ENCODE measurements at places on chromosomes 1 and 21.

DNA sequence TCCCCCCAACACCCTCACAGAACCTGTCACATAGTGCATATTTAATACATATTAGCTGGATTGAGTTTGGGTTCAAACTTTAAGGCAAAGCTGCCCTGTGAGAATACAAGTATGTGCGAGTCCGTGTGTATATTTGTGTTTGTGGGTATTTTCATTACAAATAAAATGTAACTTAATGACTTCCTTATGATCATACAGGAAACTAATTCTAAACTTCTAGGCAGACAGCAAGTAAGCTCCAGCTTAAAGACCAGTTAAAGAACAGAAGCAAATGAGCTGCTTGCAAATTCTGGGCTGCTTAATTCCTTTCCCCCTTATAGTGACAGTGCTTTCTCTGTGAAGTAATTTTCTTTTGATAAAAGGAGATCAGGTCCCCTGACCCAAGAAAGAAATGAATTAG is 437.6 kb downstream of the TTLL7 start:
- no peak for DNase-seq

- DNase-seq, result no peak
These were observed 131.5 kb upstream of the EDN2 start for GRCh38 chr1:41615981-41616380.

GRCh38 chr1:20739225-20739624 is 6.7 kb upstream of the SH2D5 start:
- DNase-seq, result no peak

- no peak for DNase-seq
These were observed 35.1 kb downstream of the MPZL1 start for GRCh38 chr1:167756730-167757405.

GRCh38 chr1:69038379-69038778 is 529.3 kb upstream of the LRRC7 start:
- no peak for DNase-seq

- no peak for DNase-seq
These were observed 7.4 kb upstream of the DEGS1 start for GRCh38 chr1:224175617-224176016.

DNA sequence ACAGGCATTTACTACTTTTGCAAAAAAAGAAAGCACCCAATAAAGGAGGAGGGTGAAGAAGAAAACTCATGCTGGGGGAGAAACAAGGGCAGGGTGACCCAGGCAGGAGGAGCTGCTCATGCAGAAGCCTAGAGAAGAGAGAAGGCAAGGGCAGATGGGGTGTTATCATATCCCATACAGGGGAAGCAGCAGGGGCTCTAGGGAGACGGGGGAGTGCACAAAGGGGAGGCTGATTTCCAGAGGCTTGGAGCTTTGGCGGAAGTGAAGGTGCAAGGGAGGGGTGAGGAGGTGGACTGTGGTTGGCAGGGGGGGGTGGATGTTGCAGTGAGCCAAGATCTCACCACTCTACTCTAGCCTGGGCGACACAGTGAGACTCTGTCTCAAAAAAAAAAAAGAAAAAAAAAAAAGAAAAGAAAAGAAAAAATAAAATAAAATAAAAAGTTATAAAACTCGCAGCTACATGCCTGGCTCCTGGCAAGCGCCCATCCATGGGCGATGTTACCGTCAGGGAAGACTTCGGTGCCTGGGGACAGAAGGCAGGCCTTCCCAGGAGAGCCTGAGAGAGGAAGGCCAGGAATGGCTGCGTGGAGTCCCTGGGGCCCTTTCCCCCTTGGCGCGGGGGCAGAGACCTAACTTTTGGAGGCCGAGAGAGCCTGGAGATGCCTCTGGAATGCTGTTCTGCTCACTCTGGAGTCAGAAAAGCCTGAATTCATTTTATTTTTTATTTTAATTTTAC is 3.3 kb upstream of the FCN3 start:
- DNase-seq, result no peak

DNA sequence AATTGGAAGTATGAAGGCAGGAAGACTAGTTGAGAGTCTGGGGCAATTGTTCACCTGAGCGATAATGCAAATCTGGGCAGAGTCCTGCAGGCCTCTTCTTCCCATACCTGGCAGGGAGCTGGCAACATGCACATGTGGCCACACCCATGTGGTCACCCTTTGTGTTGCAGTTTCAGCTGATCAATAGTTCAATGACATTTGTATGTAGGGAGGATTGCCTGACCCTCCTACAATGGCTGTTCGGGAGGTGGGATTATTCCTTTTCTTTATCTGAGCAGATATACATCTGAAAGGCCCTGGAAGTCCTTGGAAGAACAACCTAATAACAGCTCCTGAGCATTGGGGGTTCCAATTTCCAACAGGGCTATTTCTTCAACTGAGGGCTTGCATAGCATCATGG is 15.2 kb upstream of the TRIM45 start:
- no peak for DNase-seq

- peak; percentile 34 for DNase-seq
These were observed 62.8 kb downstream of the PIK3CD start for GRCh38 chr1:9714257-9714718.

DNA sequence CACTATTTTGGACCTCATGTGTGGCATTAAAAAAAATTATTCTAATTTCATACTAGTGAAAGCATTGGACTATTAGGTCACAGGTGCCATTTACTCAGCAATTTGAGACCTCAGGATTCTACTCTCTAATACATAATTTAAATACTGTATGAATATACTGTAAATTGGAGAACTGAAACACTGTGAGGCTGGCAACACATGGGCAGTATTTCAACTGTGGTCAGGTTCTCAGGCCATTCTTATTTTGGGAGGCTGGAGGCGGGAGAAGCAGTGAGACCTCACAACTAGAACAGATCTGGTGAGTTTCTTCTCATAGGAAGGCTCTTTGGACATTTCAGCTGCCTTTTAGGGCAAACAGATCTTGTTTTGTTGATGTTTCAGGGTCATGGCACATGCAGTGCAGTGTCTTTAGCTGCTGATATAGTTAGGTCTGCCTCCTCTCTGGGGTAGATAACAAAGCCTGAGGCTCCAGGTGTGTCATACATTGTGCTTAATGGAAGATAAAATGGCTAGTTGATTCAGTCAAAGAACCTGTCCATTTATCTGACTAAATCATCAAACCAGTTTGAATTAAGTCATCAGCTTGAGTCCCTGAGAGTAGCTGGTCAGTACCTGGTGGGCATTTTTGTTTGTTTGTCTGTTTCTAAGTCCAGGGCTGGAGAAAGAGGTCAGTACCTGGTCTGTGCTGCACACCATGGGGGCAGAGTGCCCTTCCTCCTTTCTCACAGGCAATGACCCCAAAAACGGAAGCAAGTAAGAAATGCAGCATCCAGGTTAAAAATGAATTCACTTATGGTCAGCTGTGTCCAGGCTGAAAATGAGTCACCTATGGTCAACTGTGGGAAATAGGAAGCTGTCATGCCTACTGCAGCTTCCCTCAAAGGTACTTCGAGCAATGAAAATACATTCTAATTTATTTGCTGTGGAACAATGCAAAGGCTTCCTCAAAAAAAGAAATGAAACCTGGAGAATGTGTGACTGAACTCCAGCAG is 216.2 kb downstream of the SDCCAG8 start:
- no peak for DNase-seq

DNA sequence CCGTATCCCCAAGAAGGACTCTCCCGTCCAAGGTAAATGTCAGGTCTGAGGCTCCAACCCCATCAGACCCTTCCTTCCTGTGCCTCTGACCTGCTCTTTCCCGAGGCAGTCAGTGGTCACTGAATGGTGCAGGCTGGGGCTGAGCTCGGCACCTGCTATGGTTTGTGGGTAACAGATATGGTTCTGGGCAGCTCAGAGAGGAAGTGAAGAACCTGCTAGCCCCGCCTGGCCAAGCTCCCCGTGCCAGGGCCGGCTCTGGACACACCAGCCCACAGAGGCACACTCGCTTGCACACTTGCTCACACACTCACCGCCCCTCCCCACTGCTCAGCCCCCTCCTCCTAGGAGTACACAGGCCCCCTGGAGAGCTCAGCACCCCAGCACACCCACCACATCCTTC is 16.4 kb downstream of the NCMAP start:
- DNase-seq, result no peak

- no peak for DNase-seq
These were observed 28.2 kb upstream of the SLC30A1 start for GRCh38 chr1:211606914-211607753.

GRCh38 chr1:179046808-179047635 is 21.3 kb downstream of the FAM20B start:
- no peak for DNase-seq

- no peak for DNase-seq
These were observed 57.6 kb downstream of the CD34 start for GRCh38 chr1:207853372-207853757.

DNA sequence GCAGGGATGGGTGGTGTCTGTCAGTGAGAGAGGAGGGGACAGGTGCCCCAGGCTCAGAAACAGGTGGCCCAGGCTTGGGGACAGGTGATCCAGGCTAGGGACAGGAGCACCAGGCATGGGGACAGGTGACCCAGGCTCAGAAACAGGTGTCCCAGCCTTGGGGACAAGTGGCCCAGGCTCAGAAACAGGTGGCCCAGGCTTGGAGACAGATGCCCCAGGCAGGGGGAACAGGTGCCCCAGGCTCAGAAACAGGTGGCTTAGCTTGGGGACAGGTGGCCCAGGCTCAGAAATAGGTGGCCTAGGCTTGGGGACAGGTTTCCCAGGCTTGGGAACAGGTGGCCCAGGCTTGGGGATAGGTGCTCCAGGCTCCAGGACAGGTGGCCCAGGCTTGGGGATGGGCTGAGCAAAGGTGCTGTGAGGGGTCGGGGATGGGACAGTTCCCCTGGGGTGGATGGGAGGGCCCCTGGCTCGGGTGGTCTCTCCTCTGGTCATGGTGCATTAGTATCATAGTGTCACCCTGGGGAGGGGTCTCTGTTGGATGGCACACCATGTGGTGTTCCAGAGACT is 87.7 kb upstream of the C1orf174 start:
- no peak for DNase-seq

DNA sequence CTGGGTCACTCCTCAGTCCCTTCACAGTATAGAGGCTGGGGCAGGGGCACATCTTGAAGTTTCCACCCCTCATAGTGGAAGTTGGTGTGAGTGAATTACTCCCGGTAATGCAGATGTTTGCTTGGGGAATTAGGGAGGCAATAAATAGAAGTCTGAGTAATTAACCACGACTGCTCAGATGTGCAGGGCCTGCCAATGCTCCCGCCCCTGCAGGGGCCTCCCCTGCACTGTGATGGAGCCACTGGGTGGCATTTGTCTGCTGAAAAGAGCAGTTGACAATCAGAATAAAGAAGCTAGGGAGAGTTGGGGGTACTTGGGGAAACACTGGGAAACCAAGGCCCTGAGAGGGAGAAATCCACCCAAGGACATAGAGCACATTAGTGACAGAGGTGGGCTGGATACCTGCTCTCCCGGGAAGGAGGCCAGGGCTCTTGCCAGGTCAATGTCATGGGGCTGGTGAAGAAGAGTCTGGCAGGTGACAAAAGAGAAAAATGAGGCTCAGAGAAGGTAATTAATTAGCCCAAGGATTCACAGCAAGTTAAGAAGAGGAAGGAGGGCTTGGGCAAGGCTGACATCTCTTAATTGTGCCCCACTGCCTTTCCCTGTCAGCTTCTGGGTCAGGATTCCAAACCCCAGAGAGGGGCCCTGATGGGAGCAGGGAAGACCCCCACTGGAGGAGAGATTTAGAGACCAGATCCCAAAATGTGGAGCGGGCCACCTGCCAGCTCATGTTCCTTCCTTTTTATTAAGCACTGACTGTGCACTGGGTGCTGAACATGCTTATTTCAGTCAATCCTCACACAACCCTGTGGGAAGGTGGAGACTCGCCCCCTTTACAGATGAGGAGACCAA is 436.2 kb downstream of the MATN1 start:
- DNase-seq, result no peak

- DNase-seq, result no peak
These were observed 8.6 kb downstream of the NECTIN4 start for GRCh38 chr1:161080441-161081405.

GRCh38 chr1:52862666-52863458 is 20.3 kb downstream of the ZYG11A start:
- DNase-seq, result no peak

GRCh38 chr1:213779228-213779627 is 208.5 kb upstream of the PROX1 start:
- no peak for DNase-seq

- DNase-seq, result peak; percentile 32
These were observed 3.3 kb downstream of the KLHL21 start for GRCh38 chr1:6599141-6599975.

DNA sequence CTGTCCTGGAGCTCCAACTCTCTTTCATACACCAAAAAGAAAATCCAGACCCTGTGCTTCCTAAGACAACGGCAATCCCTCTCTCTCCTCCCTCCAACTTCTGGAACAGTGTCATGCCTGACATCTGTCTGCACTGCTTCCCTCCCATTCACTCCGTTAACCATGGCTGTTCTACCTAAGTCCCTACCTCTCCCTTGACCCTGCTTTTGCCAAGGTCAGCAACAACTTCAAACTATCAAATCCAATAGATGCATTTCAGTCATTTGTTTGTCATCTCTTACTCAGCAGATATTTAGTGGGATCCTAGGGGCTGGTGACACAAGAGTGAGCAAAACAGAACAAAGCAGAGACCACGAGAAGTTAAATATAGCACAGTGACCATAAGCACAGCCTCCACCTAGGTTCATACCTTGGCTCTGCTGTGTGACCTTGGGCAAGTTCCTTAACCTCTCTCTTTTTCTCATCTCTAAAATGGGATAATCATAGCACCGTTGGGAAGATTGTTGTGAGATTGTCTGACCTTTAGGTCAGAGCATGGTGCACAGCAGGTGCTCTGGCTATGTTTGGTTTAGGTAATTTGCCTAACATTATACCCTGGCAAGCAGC is 88.9 kb downstream of the TMEM53 start:
- DNase-seq, result no peak

DNA sequence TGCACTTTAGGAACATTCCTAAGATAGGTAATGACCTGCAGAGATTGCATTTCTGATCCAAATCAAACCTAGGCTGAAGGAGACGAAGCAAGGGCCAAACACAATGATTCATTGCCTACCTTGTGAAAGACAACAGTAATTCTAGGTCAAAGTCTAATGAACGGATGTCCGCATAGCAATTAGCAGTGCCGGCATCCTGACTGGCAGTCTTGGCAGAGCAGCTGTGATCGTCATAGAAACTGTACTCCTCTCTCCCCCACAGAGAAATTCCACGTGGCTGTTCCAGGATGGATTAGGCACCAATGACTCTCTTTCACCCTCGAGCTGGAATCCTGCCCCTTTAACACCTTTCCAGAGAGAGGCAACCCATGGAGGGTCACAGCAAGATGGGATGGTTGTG is 28.9 kb upstream of the VAV3 start:
- DNase-seq, result no peak

DNA sequence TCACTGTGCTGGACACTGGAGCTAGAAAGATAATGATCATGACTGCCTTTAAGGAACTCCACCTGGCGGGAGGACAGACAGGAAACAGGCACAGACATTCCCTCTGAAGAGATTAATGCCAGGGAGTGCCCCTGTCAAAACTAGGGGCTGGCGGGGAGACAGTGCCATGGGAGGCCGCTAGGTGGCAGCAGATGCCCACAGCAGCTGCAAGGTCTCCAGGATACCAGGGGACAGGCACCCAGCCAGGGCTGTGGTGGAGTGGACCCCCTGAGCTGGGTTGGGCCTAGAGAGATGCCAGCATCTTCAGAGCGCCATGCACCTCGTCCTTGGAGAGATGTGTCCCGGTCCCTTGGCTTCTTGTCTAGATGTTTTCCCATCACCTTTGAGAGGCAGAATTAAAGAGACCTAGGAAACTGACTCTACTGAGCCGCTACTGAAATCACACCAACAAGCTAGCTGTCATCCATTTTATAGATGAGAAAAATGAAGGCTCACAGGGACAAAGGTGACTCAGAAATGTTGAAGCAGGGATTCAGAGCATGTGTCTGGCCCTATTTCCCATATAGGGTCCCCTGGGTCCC is 3.6 kb downstream of the REN start:
- peak; percentile 71 for DNase-seq
